ENCODE measurements at places on chromosomes 16 and 17.

DNA sequence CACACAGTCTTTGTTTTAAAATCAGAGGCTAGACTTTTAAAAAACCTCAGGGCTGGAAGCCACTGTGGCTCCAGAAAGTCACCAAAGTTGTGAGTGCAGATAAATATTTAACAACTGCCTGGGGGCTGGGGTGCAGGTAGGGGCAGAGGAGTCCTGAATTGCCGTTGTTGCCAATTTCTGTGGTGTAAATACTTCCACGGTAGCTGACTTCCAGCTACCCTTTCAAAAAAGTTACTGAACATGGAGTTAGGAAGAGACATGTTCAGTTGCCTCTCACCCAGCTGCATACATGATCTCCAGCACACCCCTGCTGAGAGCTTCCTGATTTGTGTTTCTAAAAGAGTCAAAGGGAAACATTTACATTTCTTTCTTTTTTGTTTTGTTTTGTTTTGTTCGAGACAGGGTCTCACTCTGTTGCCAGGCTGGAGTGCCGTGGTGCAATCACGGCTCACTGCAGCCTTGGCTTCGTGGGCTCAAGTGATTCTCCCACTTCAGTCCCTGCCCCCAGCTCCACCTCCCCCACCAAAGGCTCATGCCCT is 58.7 kb downstream of the PLXDC1 start:
- DNase-seq = no peak

DNA sequence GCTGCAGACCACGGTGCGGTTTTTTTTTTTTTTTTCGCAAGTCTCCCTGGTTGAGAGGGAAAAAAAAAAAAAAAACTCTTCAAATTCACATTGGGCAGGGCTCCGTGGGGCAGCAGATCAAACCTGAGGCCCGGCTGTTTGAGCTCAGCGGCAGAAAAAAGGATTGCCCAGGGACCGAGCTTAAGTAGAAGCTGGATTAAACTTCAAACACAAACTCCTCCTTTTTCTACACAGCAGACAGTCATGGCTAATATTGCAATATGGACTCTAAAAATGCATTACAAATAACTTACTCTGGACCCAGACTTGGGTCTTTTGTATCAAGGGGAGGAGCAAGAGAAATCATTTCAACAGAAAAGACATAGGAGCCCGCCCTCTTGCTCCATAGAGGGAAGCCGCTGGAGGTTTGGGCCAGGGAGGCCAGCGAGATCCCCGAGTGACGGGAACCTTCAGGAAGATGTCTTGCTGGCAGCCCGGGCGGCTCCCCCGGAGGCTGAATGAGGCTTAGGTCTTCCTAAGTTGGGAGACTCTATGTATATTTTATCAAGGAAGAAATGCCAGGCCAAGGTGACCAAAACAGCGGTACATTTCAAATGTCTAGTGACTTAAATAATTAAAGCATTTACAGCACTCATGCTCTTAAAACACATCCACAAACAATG is 167.7 kb downstream of the ZNF423 start:
- DNase-seq = no peak

DNA sequence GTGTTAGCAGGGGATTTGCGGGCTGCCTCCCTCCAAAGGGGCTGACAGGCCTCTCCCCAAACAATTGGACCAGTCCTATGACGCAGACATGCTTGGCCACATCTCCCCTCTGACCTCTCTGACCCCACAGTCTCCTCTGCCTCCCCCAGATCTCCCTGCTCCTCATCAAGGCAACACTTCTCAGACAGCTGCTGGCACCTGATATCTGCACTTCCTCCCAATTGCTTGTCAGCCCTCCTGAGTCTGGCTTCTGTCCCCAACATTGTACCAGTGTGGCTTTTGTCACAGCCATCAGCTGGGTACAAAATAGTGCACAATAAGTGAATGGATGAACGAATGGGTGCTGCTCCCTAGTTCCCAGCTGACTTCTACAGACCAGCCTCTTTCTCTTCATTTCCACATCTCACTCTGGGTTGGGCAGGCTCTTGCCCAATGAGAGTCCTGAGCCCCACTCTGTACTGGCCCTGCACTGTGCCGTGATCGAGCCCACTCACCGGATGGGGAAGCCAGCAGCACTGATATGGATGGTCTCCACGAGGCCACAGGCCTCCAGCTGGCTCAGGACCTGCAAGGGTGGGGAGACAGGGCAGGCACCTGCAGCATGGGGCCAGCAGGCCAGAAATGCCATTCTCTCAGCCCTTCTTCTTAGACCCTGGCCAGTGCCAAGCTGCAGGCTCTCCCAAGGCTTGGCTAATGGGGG is 17.1 kb downstream of the ZNHIT3 start:
- DNase-seq = no peak

DNA sequence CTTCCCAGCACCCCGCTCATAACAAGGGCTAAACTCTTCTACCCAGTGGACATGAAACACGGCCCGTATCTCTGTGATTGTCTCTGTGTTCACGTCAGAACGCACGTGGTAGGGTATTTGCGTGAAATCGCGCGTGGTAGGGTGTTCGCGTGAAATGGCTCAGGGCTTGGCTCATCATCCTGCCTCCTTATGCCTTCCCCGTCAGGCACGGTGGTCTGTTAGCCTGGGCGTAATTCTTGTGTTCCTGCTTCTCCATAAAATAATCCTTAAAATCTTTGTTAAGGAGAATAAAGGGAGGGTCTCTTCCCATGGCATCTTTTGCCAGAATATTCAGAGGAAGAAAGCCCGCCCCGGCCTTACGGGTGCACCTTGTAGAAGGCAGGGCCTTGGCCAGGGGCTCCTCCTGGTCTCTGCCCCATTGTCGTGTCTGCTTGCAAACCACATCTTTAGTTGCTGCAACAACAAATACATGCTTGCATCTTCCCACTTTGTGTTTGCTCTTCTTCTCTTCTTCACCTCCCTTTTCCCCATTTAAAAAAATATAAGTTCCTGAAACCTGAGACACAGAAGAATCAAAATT is 116.7 kb upstream of the CHMP6 start:
- no peak for DNase-seq

- DNase-seq = peak; percentile 95
Observed at GRCh38 chr16:53091466-53092211, 36.8 kb downstream of the CHD9 start.

- DNase-seq = peak; percentile 25
Observed at GRCh38 chr16:30488764-30489605, 16.4 kb downstream of the ITGAL start.

- no peak for DNase-seq
Observed at GRCh38 chr17:71993363-71993762, 127.5 kb upstream of the SOX9 start.

- no peak for DNase-seq
Observed at GRCh38 chr16:85537795-85538401, 75.2 kb upstream of the GSE1 start.

DNA sequence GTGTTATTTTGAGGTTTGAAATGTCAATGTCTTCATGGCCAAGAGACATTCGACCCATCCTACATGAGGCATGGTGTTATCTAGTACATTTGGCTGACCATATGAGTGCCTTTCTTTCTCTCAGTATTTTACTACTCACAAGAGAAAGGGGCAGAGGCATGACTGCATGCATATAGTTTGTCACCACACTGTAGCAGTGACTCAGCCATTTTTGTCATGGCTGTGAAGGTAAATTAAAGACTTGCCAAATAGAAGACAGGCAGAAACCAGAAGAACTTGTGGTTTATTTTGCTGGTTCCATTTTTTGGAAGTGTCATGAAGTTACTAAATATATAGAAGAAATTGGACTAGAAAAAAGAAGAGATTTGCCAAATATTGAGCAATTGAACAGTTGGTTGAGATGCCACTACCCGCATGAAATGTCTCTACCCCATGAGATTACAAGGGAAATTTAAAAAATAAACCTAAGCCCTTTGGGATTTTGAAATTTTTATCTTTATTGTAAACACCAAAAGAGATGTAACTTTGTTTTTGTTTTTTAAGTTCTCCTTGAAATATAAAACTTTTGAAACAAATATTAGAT is 170.3 kb downstream of the CHD9 start:
- DNase-seq = no peak

- no peak for DNase-seq
Observed at GRCh38 chr16:89048090-89048725, 45.4 kb upstream of the ACSF3 start.

DNA sequence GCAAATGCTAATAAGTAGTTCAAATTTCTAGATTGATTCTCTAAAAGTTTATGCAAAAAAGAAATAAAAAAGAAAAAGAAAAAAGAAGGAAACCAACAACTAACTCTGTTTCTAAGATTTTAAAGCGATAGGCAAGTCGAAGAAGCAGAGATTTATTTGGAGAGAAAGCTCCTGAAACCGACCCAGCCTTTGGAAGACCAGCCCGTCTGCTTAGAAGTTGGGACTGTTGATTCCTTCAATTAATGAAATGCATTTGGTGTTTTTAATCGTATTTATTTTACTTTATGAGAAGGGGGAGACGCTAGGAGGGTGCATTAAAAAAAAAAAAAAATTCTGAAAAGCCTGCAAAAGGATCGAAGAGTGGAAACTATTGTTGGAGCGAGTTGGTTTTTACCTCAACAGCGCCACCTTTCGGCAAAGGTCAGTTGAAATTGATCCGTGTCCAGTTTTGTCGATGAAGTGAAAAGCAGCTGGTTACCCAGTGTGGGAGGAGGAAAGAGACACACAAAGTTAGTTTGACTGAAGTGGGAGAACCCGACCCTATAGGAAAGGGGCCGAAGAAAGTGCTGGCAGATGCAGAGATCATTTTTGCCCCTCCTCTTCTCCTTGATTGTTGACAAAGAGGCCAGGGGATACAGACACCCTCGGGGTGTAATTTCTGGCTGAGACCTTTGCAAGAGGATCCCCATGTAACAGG is 1.5 kb upstream of the MAF start:
- DNase-seq = peak; percentile 91

GRCh38 chr16:47047524-47048203 is 74.2 kb upstream of the DNAJA2 start:
- no peak for DNase-seq

- no peak for DNase-seq
Observed at GRCh38 chr16:88045820-88046303, 94.6 kb downstream of the BANP start.

DNA sequence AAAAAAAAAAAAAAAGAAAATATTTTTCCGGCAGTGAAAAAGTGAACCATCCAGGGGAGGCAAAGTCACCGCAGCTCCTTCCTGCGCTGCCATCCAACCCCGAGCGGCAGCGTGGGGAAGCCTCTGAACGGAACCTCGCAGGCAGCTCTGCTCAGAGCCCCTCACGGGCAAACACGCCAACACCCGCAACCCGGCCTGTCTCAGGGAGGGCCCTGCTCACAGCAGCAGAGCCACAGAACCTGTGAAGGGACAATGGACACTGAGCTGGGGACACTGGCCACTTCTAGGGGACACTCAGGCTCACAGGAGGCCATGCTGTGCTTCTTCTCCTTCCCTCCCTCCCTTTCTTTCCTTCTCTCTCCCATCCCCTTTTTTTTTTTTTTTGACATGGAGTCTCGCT is 21.4 kb upstream of the APRT start:
- no peak for DNase-seq

DNA sequence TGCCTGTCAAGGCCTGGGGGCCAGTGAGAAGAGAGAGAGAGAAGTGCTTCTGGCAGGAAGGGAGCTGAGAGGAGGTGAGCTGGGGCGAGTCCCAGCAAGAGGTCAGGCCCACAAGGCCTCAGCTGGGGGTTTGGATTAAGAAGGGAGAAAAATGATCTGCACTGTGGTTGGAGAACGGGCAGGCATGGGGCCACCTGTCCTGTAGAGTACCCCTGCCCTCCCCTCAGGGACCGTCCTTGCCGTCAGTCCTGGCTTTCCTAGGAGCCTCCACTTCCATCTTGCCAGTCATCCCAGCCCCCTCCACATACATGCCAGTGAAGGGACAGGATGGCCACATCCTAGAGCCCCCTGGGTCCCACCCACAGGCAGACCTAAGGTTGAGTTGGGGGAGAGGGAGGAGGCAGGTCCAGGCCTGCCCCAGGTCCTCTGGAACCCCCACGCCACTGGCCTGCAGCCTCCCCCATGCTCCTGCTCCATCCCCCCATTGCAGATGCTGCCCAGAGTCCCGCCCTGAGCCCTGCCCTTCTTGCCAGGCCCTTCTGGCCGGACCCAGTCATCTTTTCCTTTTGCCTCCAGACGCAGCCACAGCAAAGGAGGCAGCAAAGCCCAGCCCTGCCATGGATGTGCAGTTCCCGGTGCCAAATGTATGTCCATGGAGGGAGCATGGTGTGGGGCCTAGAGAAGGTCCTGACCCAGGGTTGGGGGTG is 18.9 kb downstream of the KATNB1 start:
- DNase-seq = no peak

- peak; percentile 57 for DNase-seq
Observed at GRCh38 chr17:9090641-9091096, 69.4 kb downstream of the NTN1 start.

GRCh38 chr16:49951574-49952195 is 73.3 kb upstream of the CNEP1R1 start:
- no peak for DNase-seq

DNA sequence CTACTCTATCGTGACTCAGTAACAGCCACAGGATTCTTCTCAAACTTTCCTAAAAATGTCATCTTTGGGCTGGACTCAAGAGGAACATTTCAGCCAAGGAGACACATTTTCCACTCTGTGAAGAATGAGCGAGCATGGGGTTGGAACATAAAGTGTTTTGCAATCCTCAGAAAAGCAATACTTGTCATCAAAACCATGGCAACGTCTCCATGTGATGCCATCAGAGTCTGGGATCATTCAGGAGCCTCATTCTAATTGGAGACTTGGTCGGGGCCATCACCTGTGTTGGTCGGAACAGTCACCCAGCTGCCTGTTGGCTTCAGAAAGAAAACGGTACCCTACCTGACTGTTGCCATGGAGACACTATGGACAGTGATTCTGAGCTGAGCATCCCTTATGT is 25.5 kb downstream of the MYOCD start:
- DNase-seq = peak; percentile 49

GRCh38 chr16:55031481-55031880 is 100.8 kb downstream of the IRX5 start:
- DNase-seq = no peak

GRCh38 chr16:21001262-21001661 is 100.7 kb downstream of the LYRM1 start:
- no peak for DNase-seq

- DNase-seq = no peak
Observed at GRCh38 chr16:89146211-89147005, 25.1 kb upstream of the CDH15 start.

DNA sequence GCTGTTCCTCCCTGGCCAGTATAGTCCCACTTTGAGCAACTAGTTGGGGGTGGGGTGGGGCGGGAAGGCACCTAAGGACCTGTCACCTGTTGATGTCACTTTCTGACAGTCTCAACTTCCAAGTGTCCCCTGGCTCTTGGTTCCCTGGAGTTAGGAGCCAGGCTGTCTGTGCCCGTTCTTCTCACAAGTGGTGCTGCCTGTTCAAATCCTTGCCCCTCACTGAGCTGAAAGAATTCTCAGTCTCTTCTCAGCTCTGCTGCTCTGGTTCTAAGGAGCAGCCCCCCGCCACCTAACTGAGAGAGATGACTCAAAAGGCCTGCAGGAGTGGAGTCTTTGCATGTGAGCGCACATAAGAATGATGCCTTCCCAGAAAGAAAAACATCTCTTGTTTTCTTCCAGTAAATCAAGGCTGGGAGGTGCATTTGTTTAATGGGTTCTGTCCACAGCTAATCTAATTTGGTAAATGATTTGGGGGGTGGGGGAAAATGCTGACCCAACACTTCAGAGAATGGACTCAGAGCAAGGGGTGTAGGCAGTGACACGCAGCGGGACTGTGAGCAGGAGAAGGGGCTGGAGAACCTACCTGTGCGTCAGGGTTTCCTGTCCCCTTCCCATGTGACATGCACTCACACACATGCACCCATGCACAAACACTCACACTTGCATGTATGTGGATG is 78.2 kb upstream of the NLRP1 start:
- DNase-seq = no peak

GRCh38 chr17:81405411-81405872 is 10.2 kb downstream of the BAHCC1 start:
- DNase-seq = no peak

- DNase-seq = no peak
Observed at GRCh38 chr16:86680661-86681030, 102.3 kb downstream of the FOXL1 start.

All from Ammon's horn (tissue), 1 donor.